ENCODE measurements at places on chromosomes 12 and 14.

DNA sequence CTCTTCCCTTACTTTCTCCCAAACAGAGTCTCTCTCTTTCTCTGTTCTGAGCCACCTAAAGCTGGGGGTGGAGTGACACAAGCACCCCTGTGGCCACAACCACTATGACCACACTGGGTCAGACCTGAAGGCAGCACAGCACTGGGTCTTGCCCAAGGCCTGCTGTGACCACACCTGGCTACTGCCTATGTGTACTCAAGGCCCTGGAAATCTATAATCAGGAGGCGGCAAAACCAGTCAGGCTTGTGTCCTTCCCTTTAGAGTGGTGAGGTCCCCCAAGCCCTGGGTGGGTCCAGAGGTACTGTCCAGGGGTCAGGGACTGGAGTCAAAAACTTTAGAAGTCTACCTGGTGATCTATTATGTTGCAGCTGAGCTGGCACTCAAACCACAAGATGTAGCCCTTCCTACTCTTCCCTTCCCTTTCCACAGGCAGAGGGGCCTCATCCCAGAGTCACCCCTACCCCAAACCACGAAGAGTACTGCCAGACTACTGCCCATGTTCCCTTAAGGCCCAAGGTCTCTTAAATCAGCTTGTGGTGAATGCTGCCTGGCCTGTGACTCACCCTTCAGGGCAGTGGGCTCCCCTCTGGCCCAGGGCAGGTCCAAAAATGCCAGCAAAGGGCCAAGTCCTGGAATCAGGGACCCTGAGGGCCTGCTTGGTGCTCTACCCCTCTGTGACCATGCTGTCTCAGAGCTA lies 179.8 kb upstream of the DYRK2 start:
- DNase-seq, result no peak

GRCh38 chr14:71141701-71142374 lies 234.6 kb downstream of the PCNX1 start:
- DNase-seq, result no peak

- no peak for DNase-seq
Observed at GRCh38 chr12:51863933-51864832, 15.7 kb upstream of the FIGNL2 start.

GRCh38 chr12:28603239-28603638 lies 413.0 kb downstream of the CCDC91 start:
- no peak for DNase-seq

DNA sequence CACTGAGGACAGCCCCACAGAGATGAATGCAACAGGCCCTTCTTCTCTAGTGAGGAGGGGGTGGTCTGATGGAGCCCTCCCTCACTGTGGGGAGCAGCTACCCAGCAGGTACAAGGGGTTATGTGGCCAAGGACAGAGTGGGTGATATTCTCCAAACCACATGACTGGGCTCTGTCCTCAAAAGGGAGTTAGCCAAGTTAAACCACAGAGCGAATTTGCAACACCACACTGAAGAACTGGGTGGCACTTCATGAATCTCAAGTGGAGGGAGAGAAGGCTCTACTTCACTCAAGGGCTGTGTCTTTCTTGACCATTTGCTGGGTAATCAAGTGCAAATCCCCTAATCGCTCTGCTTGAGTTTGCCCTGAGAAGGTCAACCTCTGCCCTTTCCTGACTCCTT lies 12.5 kb downstream of the GPR68 start:
- no peak for DNase-seq

- peak; percentile 45 for DNase-seq
Observed at GRCh38 chr12:127280393-127281275, 986.3 kb upstream of the TMEM132C start.

DNA sequence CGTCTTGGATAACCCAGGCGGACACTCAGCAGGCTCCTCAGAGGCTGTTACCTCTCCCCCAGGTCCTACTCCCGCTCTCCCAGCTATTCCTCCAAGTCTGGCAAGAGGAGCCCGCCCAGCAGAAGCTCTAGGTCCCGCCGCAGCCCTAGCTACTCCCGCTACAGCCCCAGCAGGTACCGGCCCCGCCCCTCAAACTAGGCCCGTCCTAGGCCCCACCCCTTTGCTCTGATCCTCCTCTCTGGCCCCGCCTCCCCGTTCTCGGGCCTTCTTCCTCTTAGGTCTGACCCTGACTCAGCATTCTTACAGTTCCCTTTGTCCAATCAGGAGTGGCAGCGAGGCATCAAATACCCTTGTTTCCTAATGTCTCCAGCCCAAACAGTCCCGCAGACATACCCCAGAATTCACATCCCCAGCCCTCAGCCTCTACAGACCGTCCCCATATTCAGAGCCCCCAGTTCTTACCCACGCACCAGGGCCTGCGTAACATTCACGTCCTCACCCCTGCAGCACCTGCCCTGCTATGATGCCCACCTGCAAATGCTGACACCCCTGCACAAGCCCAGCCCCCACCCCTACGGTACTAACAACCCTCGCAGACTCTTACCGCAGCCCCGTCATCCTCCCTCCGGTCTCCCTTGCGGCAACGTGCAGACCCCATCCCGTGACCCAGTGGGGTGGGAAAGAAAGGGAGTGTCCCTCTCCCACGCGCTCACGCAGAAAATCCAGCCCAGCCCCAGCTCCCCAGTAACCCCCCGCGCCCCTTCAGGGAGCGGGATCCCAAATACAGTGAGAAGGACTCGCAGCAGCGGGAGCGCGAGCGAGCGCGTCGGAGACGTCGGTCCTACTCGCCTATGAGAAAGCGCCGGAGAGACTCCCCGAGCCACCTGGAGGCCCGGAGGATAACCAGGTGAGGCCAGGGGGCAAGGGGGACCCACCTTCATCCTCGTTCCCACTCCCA lies 25.0 kb upstream of the HSPB8 start:
- DNase-seq, result no peak

GRCh38 chr12:101795013-101795412 lies 35.7 kb downstream of the GNPTAB start:
- no peak for DNase-seq

GRCh38 chr12:51318846-51319599 lies 5.0 kb downstream of the BIN2 start:
- no peak for DNase-seq

DNA sequence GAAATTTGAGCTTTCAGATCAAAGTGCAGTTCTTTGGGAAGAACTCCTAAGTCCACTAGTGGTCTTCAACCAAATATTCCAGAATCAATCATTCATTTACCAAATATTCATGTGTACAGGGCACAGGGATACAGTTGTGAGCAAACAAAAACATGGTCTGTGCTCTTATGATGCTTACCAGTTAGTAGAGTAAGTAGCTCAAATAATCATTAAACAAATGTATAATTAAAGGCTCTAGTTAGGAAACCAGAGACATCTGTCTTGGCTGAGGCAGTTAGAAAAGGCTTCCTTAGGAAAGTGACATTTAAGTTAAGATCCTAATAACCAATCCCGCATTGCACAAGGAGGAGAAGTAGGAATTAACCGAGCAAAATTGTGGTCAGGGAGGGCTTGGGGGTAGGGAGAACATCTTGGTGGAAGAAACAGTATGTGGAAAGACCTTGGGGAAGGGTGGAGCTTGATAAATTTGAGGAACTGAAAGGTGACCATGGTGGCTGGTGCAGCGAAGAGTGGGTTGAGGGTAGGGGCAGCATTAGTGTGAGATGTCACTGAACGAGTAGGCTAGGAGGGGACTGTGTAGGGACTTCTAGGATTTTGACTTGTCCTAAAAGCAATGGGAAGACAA lies 40.0 kb downstream of the PEBP1 start:
- DNase-seq, result no peak

DNA sequence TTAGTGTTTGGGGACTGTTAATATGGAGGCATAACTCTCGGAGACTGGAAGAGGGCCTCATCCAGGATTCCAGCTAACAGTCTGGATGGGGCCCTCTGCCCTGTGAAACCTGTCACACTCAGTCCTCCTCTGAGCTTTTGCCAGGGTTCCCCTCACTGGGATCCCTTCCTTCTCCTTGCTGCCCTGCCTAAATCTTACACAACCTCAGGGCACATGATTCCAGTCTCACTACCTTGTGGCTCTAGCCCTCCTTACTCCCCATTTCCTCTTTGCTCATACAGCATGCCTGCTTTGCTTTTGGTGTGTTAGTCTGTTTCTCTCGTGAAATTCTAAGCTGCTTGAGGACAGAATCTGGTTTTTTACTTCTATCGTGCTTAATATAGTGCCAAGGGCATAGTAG lies 942 bp upstream of the GSG1 start:
- DNase-seq, result no peak

- DNase-seq, result no peak
Observed at GRCh38 chr14:97443412-97443811, 646.2 kb downstream of the VRK1 start.

DNA sequence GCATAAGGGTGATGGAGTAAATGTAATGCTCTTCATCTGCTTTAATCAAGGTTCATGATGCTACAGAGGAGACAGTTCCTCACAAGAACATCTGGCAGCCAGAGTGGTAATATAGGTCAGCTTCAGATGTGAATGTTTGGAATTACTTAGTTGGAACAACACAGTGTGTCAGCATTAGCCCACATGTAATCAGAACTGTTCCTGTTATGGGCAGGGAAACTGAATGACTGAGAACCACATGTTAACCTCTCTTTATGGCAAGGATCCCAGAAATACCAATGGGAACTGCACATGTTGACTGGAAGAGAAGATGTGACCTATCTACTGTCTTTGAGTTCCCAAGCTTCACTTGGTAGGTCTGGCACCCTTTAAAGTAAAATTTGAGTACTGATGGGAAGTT lies 390.1 kb upstream of the PDE3A start:
- DNase-seq, result no peak
